CD4-positive, alpha-beta T cell treated with Interferon gamma for 1 hour (primary cell): ENCODE measurements at places on chromosomes 7 and 10.

GRCh38 chr7:134329614-134330346 lies 13.1 kb upstream of the SLC35B4 start:
- no peak for DNase-seq

GRCh38 chr7:95433952-95434556 lies 774 bp downstream of the PON2 start:
- no peak for DNase-seq

GRCh38 chr10:129963641-129964501 lies at the start of gene EBF3:
Gene EBF3 (minus strand): TSS chr10:129964274. CDS start chr10:129963768, 506 bp downstream.
- peak; percentile 11 for DNase-seq

GRCh38 chr10:13354783-13355182 lies 6.7 kb upstream of the SEPHS1 start:
- no peak for DNase-seq

DNA sequence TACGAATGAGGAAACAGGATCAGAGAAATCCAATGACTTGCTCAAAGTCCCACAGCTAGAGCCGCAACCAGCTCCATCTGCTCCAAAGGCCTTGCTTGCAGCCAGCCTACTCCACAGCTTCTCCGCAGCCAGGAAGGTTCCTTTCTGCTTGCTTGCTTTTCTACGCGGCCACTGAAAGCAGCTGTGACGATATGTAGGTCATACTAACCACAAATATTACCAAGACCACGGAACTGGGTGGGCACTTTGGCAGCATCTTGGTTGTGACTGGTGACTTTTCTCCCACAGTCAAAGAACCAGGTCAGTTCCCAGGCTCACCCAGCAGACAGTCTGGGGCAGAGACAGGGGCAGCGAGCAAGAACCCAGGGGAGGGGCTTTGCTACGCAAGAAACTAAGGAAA lies 86.4 kb downstream of the FAM53B start:
- DNase-seq, result peak; percentile 61

DNA sequence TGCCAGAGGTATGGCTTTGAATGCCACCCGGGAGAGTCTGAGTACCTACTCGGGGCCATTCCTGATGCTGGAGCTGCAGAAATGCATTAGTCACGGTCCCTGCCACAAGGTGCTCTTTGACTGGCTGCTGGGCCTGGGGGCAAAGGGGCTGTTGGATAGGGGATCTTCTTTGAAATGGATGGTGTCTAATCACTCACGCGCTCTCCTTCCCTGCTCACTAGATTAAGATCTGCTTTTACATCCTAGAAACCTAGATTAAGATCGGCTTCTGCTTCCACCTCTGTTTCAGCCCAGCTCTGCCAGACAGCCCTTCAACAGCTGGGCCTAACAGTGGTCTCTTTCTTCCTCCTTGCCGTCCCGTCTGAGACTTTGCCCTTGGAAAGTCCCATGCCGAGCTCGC lies 57.2 kb downstream of the PAX2 start:
- no peak for DNase-seq

- no peak for DNase-seq
These were observed 2.3 kb upstream of the CREB5 start for GRCh38 chr7:28409716-28410627.

GRCh38 chr7:17041324-17041723 lies 159.5 kb upstream of the AGR3 start:
- no peak for DNase-seq

DNA sequence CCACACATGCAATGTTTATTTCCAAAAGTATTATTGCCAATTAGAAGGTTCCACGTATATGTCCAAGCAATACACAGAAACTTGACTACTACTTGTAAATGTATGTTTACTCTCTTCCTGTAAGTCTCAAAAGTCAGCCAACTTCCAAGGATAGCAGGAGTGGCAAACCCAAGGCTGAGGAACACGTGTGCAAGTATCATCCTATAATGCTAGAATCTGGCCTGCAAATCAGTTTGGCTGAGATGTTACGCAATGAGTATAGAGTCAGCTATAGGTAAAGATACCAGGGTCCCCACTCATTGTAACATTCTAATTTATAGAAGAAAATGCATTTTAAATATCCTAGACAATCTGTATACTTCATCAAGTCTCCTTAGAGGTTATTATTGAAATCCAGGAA lies 34.7 kb downstream of the CYTH3 start:
- no peak for DNase-seq

DNA sequence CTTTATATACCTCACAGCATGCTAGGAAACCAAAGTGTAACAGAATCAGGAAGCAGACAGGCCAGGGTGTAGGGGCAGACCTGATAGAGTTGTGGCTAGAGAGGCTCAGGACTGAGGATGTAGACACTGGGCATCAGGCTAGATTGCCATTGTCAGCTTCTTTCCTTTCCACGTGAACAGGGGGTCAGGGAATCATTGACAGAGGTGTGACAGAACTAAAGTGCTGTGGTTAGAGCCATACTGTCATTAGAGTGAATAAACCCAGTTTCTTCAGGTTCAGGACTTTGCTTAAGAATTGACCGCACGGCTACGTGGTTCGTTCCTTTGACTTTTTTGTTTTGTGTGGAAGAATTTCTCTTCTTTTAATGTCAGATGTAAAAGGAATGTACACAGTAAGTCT lies 90.7 kb downstream of the CALD1 start:
- no peak for DNase-seq

DNA sequence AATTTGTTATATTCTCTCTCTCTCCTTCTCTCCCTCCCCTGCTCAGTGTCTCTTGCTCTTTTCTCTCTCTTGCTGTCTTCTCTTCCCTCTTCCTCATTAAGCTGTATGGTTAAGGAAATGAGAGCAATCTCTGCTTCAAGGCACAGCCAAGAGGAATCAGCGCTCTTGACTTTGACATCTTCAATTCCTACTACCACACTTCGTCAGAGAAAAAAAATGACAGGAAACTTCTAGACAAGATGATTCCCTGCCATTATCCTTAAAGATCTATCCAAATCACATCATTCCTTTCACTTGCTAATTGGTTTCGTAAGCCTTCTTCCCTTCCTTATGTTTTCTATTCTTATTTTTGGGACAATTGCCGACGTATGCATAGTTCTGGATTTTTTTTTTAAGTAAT lies 425.0 kb downstream of the KCNMA1 start:
- DNase-seq, result no peak

DNA sequence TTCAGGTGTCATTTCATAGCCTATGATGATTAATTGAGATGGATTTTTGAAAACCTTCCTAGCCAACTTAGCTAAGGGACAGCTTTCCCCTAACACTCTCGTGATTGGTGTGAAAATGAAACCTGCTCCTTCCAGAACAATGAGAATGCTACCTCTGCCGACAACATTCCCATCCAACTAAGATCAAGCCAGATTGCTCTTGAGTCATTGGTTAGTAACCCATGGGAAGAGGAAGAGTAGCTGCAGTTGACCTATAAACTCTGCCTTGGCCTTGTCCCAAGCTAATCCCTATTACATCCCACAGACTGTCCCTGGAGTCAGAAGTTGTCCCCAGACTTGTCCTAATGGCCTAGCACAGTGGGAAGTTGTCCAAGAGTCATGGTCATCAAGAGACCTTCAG lies 80.5 kb upstream of the SVIL start:
- no peak for DNase-seq

DNA sequence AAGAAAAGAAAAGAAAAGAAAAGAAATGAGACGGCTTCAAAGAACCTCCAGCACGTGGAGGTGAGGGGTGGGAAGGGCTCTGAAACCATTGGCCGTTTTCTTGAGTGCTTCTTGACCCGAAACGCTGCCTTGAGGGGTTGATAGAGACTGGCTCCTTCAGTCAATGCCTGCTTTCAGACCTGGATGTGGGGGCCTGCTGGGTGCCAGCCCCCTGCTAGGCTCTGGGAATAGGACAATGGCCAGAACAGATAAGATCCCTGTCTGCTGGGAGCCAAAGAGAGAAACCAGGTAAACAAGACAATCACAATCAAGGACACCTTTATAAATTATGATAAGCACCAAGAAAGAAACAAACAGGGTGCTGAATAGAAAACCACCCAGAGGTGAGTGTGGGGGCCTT lies 27.7 kb downstream of the ZMIZ1 start:
- DNase-seq, result no peak

DNA sequence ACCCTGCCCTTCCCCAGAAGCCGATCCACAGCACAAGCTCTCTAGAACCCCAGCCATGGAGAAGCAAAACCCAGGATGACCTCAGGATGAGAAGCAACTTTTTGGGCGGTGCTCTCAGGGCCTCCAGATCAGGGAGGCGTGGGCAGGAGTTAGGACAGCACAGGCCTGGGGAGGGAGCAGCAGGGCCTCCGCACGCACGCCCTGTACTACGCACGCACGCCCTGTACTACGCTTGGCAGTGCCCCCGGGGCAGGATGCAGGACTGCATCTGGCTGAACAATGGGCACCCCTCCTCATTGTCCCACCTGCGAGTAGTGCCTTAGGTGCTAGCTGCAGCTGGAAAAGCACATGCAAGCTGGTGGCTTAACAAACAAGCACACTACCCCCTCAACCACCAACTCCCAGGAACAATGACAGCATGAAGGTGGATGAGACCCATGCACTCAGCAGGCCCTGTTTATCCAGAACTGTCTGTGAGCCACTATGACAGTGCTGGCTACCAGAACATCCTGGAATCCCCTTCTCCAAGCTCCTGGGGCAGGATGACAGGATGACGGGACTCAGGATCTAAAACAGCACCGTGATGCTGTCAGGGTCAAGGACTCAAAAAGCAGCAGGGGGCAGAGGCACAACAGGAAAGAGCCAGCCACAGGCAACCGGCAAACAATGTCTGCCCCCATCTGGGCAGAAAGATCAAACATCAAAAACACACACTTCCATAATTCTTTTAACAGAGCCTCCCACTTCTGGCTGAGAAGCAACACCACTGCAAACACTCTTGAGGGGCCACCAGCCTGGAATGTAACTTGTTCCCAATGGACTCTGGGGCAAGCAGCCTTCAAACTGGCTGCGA lies 11.8 kb downstream of the PODXL start:
- DNase-seq, result no peak

DNA sequence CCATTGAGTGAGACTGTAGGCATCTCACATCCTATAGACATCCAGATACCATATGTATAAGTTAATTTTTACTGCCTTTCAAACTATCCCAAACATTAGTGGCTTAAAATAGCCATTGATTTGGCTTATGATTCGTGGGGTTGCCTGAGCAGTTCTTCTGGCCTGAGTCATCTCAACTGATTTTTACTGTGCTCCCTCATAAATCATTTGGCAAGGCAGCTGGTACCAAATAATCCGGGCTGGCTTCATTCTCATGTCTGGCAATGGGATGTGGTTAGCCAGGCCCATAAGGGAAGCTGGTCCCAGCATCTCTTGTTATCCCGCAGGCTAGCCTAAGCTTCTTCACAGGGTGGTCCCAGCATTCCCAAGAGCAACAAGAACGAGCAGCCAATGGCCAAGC lies 6.7 kb upstream of the LRGUK start:
- DNase-seq, result no peak

- no peak for DNase-seq
These were observed 240.1 kb upstream of the PITRM1 start for GRCh38 chr10:3412646-3413045.

GRCh38 chr10:43814663-43815062 lies 166.0 kb upstream of the ZNF32 start:
- DNase-seq, result no peak

DNA sequence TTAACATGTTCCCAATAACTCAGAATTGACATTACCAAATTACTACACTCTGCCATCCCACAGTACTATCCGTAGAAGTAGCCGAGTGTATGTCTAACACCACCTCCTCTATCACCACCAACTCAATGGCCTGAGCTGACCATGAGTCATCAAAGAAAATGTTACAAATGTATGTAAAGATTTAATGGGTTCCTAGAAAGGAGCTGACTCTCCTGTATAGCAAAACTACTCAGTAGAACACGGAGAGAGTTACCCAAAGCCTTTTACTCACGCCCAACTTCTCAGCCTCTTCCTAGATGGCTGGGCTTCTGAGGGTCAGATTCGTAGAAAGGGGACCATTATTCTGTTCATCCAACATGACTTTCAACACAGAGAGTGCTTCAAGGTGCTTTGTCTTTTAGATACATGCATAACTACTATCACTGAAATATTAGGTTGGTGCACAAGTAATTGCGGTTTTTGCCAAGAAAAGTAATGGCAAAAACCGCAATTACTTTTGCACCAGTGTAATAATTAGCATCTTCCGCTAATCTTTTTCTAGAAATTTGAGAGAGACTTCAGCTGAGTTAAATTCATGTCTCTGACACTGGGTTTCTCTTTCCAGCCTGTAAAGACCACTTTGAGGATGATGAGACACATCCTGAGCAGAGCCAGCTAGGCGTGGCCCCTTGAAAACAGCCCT lies 24.0 kb upstream of the NANOS1 start:
- DNase-seq, result no peak

GRCh38 chr7:1059200-1060091 lies 15.1 kb downstream of the GPR146 start:
- DNase-seq, result peak; percentile 28

DNA sequence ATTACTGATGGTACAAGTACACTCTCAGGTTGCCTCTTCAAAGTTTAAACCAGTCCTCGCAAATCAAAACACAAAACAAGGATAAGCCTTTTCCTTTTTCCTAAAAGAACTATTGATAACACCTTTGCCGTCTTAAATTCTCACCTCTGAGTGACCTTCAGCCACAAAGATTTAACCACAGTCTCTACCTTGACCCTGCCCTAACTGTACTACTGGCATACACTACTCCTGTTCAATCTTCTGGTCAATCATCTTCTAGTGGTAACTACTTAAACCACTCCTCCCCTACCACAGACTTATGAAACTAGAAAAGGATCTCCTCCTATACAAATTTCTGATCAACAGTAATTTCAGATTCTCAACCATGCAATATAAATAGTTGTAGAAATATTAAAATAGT lies 15.1 kb downstream of the UPF2 start:
- no peak for DNase-seq

- DNase-seq, result no peak
These were observed 13.3 kb downstream of the BMPER start for GRCh38 chr7:33918438-33919143.

DNA sequence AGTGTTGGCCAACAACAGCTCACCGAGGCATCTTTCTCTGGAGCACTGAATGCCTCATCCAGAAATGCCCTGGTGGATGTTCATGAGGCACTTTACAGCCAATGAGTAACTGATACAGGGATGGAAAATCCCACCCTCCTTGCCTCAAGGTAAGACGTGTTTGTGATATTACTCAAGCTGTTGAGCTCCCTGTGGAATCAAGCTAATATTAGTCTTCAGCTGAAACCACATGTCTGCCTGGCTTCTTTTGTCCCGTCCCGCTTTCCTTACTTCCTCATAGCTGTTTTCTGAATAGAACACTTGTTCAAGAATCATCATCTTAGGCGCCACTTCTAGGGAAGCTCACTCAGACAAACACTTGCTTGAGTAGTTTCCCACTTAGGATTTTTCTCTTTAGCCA lies 422.4 kb downstream of the INHBA start:
- DNase-seq, result no peak
